ENCODE measurements at places on chromosomes 3 and 15.
A peak's percentile ranks its signal among the peaks of the same experiment; 100 is the strongest.

- DNase-seq, result no peak
Observed at GRCh38 chr3:189974359-189974758, 146.3 kb downstream of the P3H2 start.

DNA sequence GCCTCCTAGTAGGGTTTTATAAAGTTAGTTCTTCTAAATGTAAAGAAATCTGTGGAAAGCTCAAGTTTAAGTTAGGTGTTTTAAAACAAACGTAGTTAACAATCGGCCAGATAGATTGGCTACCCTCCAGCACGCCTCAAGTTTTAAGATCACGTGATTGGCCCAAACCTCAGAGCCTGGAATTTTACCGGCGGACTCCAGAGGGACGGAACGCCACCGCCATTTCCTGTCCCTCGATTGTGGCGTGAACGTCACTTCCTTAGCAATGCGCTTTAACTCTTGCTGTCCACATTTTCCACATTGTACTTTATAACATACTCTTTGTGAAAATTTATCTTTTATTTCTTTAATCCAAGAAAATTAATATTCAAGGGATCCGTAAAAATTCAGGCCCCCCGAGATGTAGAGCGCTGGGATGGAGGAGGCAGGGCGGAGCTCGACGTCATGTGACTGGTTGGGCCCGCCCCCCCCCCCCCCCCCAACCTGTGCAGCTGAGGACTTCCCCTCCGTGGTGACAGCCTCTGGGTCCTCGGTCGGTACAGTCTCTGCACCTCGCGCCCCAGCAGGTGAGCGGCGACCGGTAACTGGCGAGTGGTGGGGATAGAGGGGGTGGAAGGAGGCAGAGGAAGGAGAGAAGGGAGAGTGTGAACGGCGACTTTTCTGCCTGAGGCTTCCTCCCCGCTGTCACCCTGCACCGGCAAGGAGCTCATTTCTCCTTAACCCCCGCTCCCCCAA lies at the start of gene ATP6V1A:
Gene ATP6V1A, plus strand, starts transcription at position 488 of the 735 bp plus-strand sequence. CDS start 31,719 bp downstream, outside the sequence.
- peak; percentile 87 for DNase-seq

- no peak for DNase-seq
Observed at GRCh38 chr15:90407871-90408317, 19.9 kb downstream of the IQGAP1 start.

DNA sequence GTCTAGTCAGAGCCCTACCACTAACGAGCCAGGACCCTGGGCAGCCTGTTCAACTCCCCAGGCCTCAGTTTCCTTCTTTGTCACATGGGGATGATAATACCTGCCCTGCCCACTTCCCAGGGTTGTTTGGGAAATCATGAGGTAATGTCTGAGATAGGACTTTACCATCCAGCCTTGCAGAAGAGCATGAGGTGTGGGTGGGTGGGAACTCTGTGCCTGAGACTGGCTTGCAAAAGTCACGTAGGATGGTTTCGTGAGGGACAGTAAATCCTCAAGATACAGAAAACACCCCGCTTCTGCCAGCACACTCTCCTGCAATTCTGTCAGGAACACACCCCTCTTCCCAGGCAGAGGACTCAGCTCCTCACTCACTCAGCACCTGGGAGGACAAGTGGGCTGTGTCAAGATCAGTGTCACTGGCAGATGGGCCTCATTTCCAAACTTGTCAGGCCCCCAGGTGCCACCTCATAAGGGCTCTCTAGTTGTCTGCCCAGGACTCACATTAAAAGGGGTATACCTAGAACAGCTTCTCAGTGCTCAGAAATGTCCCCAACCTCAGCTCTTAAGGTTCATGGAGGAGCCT lies 58.4 kb downstream of the DAPK2 start:
- no peak for DNase-seq

DNA sequence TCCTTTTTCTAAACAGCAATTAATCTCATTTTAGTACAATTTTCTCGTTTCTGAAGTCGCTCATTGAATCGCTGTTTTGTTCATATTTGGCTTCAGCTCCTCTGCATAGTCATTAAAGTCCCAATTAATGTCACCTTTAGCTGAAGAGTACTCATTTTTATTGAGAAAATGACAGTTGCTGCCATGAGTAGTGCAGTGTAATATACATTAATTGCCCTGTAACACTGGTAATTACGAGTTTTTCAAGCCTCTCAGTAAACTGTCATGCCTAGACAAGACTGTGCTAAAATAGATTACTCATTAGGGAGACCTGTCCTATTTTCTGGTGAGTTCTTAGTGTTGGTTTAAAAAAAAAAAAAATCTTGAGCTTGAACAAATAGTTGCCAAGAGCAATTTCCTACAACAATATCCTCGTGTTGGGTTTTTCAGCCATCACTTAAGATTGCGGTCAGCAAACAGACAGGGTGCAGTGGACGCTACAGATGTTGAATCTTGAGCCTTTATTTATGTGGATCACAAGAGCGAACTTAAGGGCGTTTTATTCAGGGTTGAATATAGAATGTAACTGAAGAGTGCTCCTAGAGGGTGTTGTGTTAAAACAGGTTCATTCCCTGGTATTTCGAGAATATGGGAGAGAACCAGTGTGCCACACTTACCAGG lies 176.0 kb downstream of the CDIN1 start:
- no peak for DNase-seq

- DNase-seq, result no peak
Observed at GRCh38 chr3:196142202-196142956, 60.5 kb upstream of the TFRC start.

DNA sequence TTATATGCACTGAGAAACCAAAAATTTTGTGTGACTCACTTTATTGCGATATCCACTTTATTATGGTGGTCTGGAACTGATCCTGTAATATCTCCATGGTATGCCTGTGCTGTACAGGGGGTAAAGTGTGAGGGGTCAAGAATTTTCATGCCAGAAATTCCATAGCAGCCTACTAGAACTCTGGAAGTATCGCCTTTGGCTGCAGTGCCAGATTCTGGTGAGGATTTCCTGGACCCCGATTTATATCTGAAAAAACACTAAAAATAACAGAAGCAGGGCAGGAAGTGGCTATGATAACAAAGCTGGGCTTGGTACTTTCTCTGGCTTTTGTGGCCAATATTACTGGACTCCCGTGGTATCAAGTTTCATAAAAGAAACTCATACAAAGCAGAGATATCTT lies 36.4 kb downstream of the CCDC80 start:
- DNase-seq, result no peak

DNA sequence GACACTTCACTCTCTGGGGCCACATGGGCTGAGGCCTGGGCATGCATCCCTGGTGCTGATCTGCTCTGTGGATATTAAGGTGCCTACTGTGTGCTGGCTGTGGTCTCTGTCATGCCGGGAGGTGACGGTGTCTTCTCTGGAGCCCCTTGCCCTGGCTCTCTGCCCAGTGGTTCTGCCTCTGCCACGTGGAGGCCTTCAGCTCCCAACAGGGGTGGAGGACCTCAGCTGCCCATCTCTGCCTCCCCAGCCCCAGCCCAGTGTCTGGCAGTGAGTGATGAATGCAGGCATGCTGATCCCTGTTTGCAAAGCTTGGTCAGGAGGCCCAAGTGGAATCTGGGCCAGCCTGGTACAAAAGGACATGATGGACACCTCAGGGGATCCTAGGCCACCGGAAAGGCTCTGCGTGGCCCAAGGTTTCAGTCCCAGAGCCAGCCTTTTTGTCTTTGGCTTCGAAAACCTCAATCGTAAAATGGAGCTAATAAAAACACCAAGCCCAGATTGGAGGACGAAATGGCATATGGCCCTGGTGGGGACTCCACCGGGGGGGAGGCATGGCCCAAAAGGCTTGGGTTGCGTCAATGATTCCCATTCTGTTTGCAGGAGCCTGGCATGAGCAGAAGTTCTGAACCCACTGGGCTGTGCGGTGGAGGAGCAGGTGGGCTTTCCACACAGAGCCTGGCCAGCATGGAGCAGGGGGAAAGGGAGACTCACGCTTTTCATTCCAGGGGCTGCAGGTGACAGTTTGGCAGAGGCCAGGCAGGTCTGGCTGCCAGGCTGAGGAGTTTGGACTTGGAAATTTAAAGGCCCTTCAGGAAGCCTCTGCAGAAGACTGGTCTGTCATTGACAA lies 54.7 kb upstream of the KLF13 start:
- peak; percentile 6 for DNase-seq

DNA sequence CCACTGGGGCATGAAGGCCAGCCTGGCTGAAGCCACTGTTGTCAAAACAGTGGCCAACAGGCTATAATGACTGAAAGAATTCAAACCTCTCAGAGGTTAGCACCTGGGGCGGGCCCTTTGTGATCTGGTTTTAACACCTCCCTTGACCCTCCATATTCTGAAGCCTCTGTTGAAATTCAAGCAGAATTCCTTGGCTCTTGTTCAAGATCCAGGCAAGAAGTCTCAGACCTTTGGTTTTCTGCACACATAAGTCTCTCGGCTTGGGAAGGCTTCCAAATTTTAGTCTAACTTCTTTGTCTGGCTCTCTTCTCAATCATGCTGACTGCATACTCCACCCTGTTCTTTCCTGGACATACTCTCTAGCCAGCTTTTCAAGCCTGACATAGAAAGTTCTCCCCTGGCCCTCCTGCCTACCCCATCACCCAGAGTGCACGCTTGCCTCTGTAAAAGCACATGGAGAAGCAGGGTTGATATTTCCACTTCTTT lies 144.5 kb downstream of the PDZRN3 start:
- no peak for DNase-seq

DNA sequence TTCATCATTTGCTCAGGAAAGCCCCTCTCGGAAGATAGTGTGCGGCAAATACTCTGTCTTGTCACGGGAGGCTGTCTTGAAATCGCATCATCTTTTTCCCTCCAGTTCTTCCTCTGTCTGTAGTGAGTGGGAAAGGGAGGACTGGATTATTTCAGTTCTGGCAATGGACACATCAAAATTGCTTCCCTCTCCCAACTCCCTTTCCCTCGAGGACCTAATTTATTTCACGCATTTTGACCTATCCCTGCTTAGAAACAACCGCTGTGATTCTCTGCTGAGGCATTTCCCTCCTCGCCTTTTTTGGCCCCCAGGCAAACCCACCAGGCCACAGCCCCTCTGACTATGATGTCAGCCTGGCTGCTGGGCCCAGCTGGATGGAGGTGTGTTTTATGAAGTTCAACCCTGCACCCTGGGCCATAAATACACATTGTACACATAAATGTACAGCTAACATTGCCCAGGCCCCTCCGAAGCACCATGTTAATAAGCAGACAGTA lies 138.7 kb upstream of the LRTM1 start:
- no peak for DNase-seq

GRCh38 chr3:141326123-141326522 lies 42.2 kb upstream of the ZBTB38 start:
- DNase-seq, result no peak

GRCh38 chr3:16834214-16834613 lies 50.5 kb upstream of the PLCL2 start:
- no peak for DNase-seq

- no peak for DNase-seq
Observed at GRCh38 chr3:72473156-72473555, 375.1 kb downstream of the SHQ1 start.

DNA sequence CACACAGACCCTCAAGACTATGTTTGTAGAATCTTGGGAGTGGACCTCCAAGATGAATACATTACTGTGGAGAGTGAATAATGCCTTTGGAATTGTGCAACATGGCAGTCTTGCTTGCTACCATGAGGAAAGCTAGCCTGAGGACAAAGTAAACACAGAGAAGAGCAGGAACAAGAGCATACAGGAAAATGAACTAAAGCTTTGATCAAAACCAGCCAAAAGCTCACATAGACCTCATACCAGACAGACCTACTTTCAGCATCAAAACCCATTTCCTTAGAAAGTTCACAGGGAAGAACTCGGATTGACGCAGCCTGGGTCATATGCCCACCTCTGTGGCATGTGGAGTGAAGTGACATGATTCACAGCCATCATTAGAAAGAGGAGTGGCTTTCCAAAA lies 3.3 kb upstream of the RAB8B start:
- no peak for DNase-seq

DNA sequence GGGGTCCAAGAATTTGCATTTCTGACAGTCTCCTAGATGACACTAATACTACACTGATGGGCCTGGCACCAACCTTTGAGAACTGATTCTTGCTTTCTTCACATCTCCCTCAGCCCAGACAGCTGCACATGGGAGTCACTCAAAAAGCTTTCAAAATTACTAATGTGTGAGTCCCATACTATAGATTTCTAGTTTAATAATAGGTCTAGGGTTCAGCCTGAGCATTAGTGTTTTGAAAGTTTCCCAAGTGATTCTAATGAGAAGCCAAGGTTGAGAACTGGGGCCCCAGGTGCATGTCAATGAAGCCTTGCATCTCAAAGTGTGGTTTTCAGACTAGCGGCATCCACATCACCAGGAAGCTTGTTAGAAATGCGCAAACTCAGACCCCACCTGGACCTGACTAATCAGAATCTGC lies 159.9 kb upstream of the CMC1 start:
- DNase-seq, result no peak

All from stimulated activated CD8-positive, alpha-beta memory T cell treated with anti-CD3 and anti-CD28 coated beads, Interleukin-4, amount 100 ng/mL, for 48 hours (primary cell).